Activated naive CD4-positive, alpha-beta T cell treated with anti-CD3 and anti-CD28 coated beads, Interleukin-2, amount 50 U/mL, for 72 hours (primary cell): ENCODE measurements at places on chromosomes 6 and 20.
A peak's percentile ranks its signal among the peaks of the same experiment; 100 is the strongest.

DNA sequence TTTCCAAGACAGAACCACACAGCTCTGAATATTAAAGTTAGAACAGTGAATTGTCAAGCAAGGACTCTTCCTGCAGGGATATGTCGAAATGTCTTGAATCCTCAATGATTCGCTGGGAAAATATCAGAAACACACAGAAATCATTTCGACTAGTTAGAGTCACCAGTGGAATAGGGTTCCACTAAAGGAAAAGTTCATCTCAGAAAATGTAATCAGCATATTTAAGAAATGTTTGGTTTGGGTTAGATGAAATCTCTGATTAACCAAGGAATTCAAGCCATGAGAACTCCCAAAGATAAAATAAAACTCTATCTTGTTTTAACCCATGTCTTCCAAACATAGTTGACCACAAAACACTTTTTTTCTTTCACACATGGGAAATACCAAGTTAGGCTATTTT, 621.0 kb upstream of the NRSN1 start:
- no peak for DNase-seq

- peak; percentile 33 for DNase-seq
These were observed 27.9 kb downstream of the SDCBP2 start for GRCh38 chr20:1301031-1301529.

GRCh38 chr20:63235399-63235983, at the start of gene BIRC7:
TSS of gene BIRC7 (plus strand) at chr20:63235905. CDS start at chr20:63236097, 192 bp downstream.
- no peak for DNase-seq

DNA sequence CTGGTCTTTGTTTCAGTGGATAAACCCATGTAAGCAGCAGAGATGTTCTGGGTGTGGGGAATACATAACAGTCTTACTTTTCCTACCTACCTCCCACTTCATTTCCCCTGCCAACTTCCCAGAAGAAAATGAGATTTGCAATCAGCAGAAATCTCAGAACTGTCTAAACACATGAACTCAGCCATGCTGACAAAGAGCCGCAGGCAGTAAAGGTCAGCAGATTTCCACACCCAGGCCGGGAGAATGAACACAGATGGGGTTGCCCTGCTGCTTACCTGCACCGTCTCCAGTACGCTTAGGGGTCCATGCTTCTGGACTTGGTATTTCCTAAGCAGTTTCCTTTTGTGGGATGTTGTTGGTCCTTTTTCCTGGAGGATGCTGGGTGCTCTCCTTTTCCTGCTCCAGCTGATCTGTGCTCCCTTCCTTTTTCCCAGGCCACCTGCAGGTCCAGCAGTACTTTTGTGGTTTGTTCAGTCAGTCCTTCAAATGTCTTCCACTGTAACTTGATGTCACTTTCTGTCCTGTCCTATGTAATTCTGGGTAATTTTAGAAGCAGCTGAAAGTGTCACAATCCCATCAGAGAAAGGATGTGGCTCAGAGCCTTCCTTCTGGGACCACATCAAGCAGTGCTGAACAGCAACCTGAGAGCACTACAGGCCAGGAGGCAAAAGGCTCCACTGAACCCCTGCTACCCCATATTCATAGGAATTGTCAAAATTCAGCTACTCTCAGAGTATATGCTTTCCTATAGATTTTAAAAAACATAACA, 129.0 kb downstream of the CEP57L1 start:
- no peak for DNase-seq

DNA sequence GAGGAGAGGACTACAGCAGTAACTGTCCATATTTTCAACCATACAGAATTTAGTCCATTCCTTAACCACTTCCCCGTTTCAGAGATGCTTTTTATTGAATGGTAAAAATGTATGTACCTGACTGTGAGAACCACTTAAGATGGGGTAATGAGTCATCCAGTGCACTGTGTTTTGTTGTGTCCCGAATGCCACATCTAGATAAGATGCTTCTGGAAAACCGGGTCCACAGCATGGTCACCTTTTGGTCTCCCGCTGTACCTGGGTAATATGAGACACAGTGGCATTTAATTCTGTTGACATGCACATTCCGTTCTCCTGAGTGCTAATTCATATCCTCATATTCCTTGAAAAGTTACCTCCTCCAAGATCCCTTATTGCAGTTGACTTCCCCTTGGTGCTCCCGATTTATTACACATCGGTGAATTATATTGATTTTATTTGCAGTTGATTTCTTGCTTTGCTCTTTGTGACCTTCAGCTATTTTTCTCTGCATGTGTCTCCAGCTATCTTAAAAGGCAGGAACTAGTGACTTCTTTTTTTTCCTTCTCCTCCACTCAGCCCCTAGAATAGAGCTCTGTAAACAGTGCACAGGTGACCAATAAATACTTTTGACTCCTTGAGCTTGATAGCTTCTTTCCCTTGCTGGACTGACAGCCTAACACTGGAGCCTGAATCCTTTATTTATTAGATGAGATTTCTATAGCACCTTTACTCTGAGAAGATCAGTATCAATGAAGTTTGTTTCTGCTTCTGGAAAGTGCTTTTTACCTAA, 314.6 kb downstream of the ZFAND3 start:
- DNase-seq = no peak

DNA sequence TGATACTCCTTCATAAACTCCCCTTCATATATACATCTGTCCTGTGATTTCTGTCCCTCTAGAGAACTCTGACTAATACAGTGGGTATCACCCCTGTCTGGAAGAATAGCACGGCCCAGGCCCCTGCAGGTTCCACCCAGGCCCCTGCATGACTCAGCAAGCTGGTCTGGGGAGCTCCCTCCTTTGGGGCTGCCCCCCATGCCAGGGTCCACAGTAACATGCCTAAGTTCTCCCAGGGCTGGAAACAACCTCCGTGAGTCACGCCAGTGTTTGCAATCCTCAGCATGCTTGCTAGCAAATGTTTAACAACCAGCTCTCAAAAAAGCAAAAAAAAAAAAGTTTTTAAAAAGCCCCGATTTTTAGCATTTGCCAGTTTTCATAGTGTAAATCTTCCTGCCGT, 134.3 kb upstream of the CDH4 start:
- no peak for DNase-seq

- no peak for DNase-seq
These were observed 21.5 kb downstream of the GSTA3 start for GRCh38 chr6:52887910-52888524.

DNA sequence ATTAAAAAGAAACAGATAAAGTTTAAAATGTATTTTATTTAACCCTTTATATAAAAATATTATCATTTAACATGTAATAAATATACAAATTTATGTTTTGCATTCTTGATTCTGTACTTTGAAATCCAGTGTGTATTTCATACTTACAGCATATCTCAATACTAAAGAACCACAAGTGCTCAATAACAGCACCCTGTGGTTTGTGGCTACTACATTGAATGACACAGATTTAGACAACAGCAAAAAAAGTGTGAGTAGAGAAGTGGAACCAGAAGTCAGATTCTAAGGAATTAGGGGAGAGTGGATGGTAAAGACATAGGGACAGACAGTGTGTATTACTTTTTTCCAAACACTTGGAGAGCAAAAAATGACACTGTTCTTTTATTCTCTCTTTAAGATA, 524.5 kb downstream of the BMP2 start:
- no peak for DNase-seq

DNA sequence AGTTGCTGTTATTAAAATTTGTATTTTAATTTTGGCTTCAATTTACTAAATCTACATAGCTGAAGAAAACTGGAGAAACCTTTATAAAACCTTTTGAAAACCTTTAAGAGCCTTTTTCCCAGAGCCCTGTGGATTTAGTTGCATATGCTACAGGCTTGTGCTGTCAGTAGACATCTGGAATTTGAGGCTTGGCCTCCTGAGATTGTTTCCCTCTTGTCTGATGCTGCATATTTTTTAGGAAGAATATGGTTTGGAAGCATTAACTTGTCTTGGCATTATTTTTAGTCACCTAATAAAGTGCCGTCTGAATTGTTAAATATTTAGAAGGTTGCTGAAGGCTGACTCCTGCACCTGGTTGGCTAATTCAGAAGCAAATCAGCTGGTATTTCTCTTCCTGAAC, 369.4 kb downstream of the UTRN start:
- no peak for DNase-seq

DNA sequence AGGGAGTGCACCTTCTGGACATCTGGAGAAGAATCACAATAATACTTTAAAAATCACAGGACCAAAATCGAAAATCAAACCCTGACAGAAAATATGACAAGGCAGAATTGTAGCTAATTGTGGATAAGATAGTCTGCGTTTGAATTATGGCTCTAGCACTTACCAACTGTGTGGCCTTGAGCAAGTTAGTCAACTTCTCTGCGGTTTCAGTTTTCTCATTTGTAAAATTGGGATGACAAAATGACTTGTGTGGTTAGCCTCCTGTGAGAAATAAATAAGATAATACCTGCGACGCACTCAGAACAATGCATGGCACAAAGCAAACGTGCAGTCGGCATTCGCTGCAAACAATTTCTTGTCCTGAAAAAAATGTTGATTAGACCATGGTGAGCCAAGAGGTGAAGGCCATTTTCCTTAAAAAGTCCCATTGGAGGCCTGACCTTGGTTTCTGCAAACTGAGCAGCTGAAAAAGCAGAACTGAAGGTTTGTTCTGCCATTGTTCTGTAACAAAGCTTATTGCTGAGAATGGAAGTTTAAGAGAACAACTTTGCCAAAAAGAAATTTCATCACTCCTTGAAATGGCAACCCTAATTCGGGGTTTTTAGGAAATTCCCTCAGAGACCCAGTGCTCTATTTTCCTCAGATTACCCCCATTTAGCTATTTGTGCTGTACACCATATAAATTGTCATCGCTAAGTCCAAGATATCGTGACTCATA, 266.3 kb downstream of the ERMARD start:
- no peak for DNase-seq

- DNase-seq = no peak
These were observed 139.4 kb upstream of the ID4 start for GRCh38 chr6:19697744-19698290.

DNA sequence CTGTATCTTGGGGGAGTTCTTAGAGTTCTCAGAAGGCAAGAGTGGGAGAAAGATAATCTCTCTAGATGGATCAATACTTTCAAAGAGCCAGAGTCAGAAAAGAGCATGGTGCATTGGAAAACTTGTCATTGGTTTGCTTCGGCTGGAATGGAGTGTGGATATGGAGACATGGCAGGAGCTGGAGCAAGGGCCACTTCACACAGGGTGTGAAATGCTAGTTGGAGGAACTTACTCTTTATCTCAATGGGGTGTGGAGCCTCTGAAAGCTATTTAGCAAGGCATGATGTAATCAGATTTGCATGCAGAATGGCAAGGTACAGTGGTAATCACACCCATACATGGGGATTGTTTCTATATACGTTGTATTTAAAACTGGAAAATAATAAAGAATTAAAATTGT, 31.5 kb upstream of the PAQR8 start:
- no peak for DNase-seq

DNA sequence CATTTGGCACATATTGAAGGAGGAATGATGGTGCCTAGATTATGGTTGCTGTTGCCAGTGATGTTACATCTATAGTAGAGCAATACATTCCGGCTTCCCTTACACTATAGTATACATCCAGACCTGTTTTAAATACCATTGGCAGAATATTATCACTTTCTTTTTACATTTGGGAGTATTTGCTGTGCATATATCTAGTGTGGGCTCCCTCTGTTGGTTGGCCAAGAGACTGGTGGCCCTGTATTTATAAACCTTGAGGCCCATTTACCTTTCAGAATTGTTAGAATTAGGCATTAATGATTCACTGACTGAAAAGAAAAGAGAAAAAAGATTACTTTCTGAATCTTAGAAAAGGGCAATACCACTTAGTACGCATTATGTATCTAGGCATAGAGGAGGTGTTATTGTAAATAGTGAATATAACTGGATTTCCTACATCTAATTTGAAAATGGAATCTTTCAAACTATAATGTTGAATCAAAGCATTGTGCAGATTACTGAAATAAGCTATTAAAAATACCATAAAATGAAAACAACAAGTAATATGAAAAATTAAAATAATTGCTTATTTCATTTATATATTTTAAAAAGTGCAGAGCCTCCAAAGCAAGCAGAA, 628.8 kb upstream of the MAN1A1 start:
- no peak for DNase-seq

DNA sequence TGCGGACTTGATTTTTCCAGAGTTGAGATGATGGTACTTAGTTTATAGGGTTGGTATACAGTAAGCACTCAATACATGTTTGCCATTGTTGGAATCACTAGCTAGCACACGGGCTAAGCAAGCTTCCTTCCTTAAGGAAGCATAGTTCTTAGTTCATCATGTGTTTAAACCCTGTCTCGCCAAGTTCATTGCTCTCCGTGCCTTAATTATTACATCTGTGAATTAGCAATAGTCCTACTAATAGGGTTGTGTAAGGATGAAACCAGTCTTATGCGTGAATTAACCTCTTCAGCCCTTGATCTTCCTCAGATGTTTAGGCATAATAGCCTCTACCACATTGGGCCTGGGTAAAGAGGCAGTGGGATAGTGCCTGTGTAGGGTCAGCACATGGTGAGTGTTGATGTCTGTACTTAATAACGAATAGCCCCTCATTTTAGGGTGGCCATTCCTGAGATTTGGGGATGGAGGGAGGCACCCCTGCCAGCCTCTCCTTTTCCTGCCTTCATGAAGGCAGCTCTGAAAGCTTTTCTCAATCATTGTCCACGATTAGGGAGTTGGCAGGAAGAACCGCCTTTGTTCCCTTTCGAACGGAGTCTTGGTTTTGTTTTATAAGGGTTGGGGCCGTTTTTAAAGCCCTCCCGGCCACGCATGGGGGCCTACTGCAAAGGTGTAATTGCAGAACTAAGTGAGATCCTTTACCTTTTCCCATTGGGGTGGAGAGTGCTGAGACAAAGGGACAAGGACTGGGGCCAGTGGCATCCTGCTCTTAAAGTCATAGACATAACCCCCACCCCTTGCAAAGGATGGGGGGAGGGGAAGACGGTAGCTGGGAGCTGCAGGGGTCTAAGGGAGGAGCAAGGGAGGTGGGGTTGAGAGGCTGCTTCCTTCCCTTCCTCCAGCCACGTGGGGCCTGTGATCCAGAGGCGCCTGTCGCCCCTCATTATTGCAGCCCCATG, 2.1 kb downstream of the DNMT3B start:
- no peak for DNase-seq

GRCh38 chr6:112214739-112215269, 39.6 kb downstream of the LAMA4 start:
- no peak for DNase-seq

DNA sequence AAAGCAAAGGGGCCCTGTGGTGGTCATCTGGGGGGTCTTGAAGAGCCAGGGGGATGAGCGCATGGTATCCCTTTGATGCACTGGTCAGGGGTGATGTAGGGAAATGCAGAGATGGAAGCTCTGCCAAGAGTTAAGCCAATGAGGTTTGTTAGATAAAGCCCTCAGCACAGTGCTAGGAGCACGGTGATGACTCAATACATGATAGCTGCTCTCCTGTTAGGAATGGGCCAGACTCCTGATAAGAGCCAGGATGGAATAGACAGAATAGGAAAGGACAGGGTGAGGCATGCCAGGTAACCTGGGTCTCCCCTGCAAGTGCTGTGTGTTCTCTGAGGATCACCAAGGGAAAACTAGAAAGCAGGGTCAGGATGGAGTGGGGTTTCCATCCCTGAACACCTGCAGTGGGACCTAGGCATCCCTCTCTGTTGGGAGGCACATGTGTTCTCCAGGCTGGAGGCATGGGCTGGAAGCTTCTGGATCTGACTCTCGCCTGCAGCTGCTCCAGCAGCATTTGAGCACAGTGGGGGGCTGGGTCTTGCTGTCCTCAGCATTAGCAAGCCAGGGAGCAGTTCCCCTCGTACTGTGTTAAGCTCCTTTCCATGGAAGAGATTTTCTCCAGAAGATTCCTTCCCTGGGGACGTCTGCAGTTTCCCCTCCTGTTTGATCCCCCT, 71.8 kb upstream of the TIAM2 start:
- DNase-seq = no peak
